ENCODE measurements at places on chromosomes 7 and 10.

DNA sequence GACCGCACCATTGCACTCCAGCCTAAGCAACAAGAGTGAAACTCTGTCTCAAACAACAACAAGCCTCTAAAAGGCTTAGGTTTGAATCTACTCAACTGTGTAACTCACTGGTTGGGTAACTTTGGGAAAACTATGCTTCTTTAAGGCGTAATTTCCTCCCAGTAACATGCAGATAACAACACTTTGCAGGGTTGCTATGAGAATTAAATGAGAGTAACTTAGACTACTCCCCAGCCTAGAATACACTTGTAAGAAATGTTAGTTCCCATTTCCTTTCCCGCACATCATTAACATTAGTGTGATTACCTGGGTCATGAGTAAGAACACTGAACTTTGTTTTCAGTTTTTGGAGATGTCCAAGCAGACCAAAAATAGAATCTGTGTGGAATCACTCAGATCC is 5.4 kb upstream of the MYPN start:
- H3K36me3 ChIP-seq = no peaks in the 10 kb centered on the region
- H3K27ac ChIP-seq = no peak overlapping the region
- H3K4me1 ChIP-seq = peaks cover 3% of the 10 kb centered on the region
- H3K27me3 ChIP-seq = peaks cover 13% of the 10 kb centered on the region

DNA sequence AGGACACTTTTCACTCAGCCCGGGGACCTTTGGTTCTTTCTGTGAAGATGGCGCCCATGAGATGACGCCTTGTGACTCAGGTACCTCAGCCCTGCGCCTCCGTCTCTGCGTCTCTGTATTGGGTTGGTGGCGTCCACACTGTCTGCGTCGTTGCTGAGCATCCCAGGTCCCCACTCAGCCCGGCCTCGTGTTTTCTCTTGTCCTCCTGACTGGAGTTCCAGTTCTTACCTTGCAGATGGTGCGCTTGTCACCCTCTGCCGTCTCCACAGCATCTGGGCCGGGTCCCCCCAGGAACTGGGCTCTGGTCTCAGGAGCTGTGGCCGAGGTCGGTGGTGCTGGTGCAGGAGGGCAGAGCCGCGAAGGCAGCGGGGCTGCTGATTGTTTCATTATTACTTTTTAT is 150.4 kb downstream of the WDR37 start:
- no peak overlapping the region for H3K27ac ChIP-seq
- H3K27me3 ChIP-seq = no peaks in the 10 kb centered on the region
- H3K36me3 ChIP-seq = no peaks in the 10 kb centered on the region

GRCh38 chr10:104340641-104341040 is 2.4 kb upstream of the ITPRIP start:
- no peak overlapping the region for H3K4me3 ChIP-seq

DNA sequence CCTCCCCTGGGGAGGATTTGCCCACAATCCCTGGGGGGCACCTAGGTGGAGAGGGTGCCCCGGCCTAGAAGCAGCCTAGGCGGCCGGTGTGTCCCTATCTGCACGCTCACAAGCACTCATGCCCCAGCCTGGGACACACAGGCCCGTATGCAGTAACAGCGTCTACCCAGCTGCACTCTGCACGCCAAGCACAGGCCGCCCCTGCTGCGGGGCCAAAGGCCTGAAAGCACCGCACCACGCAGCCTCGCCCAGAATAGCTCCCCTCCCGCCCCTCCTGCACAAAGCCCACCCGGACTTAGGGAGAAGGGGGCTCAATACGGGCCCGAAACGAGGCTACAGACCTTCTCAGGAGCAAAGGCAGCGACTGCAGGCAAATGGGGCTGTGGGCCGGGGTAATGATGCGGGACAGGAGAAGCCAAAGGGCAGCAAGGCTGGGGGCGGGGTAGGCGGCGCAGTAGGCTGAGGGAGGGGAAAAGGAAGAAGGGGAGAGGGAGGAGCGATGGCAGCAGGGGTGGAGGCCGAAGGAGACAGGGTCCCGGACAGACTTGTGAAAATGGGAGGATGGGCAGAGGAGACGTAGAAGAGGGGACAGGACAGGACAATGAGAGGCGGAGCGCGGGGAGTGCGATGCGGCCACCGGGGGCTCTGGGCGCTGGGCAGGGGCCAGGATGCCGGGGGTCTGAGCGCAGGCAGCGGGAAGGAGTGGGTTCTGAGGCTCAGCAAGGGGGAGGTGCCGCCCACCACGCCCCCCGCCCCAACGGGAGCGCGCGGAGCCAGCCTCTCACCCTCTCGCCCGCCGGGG is 544 bp downstream of the GPRIN2 start:
- no peak overlapping the region for H3K27ac ChIP-seq
- no peaks in the 10 kb centered on the region for H3K27me3 ChIP-seq
- no peak overlapping the region for H3K4me3 ChIP-seq
- peaks cover 2% of the 10 kb centered on the region for H3K4me1 ChIP-seq
- no peaks in the 10 kb centered on the region for H3K36me3 ChIP-seq

DNA sequence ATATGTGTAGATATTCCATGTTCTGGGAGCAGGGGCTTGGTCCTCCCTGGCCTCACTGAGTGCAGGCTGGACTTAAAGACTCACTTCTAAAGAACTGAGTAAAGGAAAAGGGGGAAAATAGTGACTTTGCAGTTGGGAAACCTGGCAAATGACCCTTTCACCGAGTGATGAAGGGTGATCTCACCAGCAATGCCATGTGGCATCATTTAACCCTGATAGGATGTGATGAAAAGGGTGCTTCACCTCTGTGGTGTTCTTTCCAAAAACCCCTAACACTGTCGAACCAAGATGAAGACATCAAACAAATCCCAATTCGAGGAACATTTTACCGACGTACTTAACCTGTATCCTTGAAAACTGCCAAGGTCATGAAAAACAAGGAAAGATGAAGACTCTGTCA is 71.9 kb downstream of the AOAH start:
- H3K4me1 ChIP-seq = peaks cover 16% of the 10 kb centered on the region
- no peak overlapping the region for H3K27ac ChIP-seq
- H3K4me3 ChIP-seq = no peak overlapping the region
- H3K36me3 ChIP-seq = peaks cover 35% of the 10 kb centered on the region
- no peaks in the 10 kb centered on the region for H3K27me3 ChIP-seq

GRCh38 chr7:127882313-127882920 is 148.8 kb downstream of the LRRC4 start:
- H3K4me3 ChIP-seq = no peak overlapping the region
- peaks cover 22% of the 10 kb centered on the region for H3K4me1 ChIP-seq
- DNase-seq = no peak

DNA sequence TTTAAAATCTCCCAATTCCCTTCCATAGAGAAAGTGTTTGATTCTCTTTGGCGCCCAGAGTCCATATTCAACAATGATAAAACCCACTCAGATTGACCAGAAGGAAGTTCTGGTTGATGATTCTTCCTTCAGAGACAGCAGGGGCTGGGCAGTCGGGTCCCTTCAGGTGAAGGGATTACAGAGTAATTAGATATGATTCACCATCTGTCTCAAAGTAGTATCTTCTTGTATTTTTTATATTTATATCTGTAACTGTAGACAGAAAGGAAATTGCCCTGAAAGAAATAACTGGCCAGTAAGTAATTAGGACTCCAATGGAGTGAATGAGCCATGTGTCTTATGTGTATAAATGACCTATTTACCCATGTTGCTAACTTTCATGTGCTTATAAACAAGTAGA is 156.0 kb downstream of the PLCE1 start:
- DNase-seq = no peak
- H3K36me3 ChIP-seq = no peaks in the 10 kb centered on the region
- no peaks in the 10 kb centered on the region for H3K27me3 ChIP-seq
- no peaks in the 10 kb centered on the region for H3K4me1 ChIP-seq
- H3K4me3 ChIP-seq = no peak overlapping the region

DNA sequence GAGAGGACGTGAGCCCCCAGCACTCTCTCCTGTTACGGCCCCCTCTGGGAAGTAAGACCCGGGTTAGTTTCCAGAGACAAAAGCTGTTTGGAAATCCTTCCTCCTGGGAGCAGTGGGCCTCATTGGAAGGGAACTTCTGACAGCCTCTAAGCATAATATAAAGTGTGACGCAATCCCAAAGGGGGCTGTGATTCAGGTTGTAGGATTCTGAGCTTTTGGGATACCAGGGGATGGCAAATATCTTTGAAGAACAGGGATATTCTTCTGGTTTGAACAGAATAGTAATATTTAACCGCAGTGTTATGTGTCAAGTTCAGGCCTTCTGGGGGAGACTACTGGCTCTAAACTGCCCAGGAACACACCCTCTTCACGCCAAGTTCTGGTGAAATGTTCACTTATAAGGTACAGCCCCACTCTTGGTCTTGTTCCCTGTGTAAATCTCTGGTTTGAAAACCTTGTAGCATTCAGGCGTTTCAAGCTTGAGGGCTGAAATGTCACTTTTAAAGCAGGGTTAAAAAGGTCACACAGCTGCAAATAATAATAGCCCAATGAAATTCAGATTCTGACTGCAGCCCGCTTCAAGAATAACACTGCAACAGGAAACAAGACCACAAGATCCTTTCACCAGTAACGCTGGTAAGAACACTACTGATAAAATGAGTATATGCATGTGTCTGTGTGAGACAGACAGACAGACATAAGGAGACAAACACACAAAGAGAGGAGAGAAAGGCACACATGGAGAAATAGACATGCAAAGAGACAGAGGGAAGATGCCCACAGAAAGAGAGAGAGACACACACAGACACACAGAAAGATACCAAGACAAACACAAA is 69.0 kb downstream of the CREB5 start:
- no peak overlapping the region for H3K27ac ChIP-seq
- no peaks in the 10 kb centered on the region for H3K4me1 ChIP-seq
- peaks cover 17% of the 10 kb centered on the region for H3K27me3 ChIP-seq
- no peak overlapping the region for H3K4me3 ChIP-seq
- DNase-seq = no peak
- no peaks in the 10 kb centered on the region for H3K36me3 ChIP-seq

GRCh38 chr7:85328456-85328998 is 141.7 kb upstream of the SEMA3D start:
- H3K27ac ChIP-seq = no peak overlapping the region
- no peaks in the 10 kb centered on the region for H3K27me3 ChIP-seq
- no peaks in the 10 kb centered on the region for H3K36me3 ChIP-seq
- no peak overlapping the region for H3K4me3 ChIP-seq
- no peak for DNase-seq

GRCh38 chr10:100516847-100517246 is 2.8 kb downstream of the SEC31B start:
- H3K36me3 ChIP-seq = peaks cover 51% of the 10 kb centered on the region
- H3K27ac ChIP-seq = peak overlapping the region; percentile 69
- H3K4me1 ChIP-seq = peaks cover 44% of the 10 kb centered on the region
- DNase-seq = no peak

DNA sequence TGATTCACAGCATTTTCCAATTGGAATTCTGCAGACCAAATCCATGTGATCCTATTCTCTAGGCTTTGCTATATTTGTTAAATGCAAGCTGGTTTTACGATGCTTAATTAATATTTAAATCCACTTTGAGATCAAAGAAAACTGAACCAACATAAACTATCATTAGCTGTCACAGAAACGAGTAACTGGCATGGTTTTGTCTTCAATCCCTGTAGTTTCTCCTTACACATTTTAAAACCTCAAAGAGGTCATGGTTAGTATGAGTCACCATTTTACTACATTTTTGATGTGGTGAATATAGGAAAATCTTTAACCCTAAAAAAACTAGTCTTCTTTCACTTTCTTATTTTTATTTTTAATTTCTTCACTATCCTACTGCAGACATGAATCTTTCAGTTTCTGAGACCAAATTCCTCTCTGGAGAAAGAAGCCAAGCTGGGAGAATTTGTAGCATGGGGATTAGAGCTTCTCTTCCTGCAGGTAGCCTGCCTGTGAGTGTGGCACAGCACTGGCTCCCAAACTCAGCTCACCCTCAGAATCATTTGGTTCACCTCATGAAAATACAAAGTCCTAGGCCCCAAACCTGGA is 8.7 kb upstream of the LIPM start:
- H3K27me3 ChIP-seq = peaks cover 30% of the 10 kb centered on the region
- DNase-seq = peak; percentile 64
- no peaks in the 10 kb centered on the region for H3K36me3 ChIP-seq
- H3K4me1 ChIP-seq = peaks cover 24% of the 10 kb centered on the region

- no peak overlapping the region for H3K4me3 ChIP-seq
- no peak for DNase-seq
- peaks cover 31% of the 10 kb centered on the region for H3K4me1 ChIP-seq
- H3K36me3 ChIP-seq = peaks cover 50% of the 10 kb centered on the region
Measured at GRCh38 chr10:28600056-28600455, 67.1 kb downstream of the WAC start.

DNA sequence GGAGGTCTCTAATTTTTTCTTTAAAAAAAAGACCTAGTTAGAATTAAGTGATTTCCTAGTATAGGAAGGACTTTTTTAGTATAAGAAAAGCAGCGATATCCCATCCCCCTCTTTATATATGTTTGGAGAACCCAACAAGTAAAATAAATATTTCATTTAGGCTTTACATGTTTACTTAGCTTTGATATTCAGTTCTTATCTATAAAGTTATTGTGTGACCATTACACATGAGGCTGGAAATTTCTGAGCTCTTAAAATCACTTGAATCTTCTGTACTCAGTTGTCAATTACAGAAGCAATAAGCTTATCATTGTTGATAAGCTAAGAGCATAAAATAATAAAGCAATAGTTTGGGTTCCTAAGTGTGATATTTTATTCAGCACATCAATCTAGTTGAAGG is 89.7 kb downstream of the AASS start:
- no peaks in the 10 kb centered on the region for H3K4me1 ChIP-seq
- H3K36me3 ChIP-seq = no peaks in the 10 kb centered on the region
- no peak overlapping the region for H3K4me3 ChIP-seq
- no peak overlapping the region for H3K27ac ChIP-seq

GRCh38 chr10:70771311-70772194 is 13.6 kb downstream of the TBATA start:
- no peaks in the 10 kb centered on the region for H3K4me1 ChIP-seq
- no peak overlapping the region for H3K4me3 ChIP-seq
- H3K27me3 ChIP-seq = peaks cover 6% of the 10 kb centered on the region
- H3K27ac ChIP-seq = no peak overlapping the region
- H3K36me3 ChIP-seq = no peaks in the 10 kb centered on the region

- peaks cover 19% of the 10 kb centered on the region for H3K36me3 ChIP-seq
- H3K4me3 ChIP-seq = no peak overlapping the region
- H3K27ac ChIP-seq = no peak overlapping the region
- H3K27me3 ChIP-seq = peaks cover 2% of the 10 kb centered on the region
Measured at GRCh38 chr10:119395280-119396007, 147.1 kb downstream of the RGS10 start.

DNA sequence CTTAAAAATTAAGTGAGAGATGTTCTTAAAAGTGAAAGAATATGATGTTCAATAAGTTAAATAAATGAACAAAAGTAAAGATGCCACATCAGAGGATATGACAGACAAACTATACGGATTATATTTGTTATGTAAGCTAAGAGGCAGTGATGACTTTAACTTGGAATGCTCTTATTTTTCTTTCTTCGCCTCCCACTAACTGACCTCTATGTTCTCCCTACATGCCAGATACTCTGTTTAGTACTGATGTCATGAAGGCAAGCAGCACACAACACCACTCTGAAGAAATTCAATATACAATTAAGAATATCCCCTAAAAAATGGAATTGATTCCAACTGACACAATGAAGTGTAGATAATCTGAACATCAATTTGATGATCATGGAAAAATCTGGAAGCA is 223.4 kb downstream of the DOCK4 start:
- H3K4me1 ChIP-seq = no peaks in the 10 kb centered on the region
- H3K27ac ChIP-seq = no peak overlapping the region
- no peaks in the 10 kb centered on the region for H3K36me3 ChIP-seq
- H3K27me3 ChIP-seq = peaks cover 5% of the 10 kb centered on the region

GRCh38 chr10:62719061-62719460 is 85.5 kb upstream of the ADO start:
- DNase-seq = no peak
- H3K4me1 ChIP-seq = peaks cover 8% of the 10 kb centered on the region
- H3K36me3 ChIP-seq = no peaks in the 10 kb centered on the region
- no peak overlapping the region for H3K4me3 ChIP-seq
- H3K27me3 ChIP-seq = peaks cover 2% of the 10 kb centered on the region

All from activated CD4-positive, alpha-beta T cell treated with anti-CD3 and anti-CD28 coated beads, Interleukin-2, amount 10 ng/mL, durations not matched to agents 24 days and 14 days (primary cell).